ENCODE measurements at places on chromosomes 1 and 21.
A peak's percentile ranks its signal among the peaks of the same experiment; 100 is the strongest.

DNA sequence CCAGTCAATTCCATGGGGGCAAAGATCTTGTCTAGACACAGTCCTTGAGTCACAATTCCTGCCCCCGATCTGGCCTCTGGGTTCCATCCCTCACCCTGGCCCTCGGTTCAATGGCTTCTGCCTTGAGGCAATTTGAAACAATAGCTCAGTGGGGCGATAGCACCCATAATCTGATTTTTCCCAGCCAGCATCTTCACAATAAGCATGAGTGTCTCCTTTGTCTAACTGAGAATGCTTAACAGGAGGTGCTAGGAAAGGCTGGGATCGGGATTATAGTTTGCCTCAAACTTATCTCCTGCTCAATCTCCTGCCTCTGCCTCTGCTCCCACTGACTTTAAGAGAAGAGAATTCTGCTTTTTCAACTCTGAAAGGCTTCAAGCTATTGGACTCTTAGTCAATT, 293.9 kb upstream of the PROX1 start:
- no peaks in the 10 kb centered on the region for H3K36me3 ChIP-seq
- no peaks in the 10 kb centered on the region for H3K4me1 ChIP-seq
- no peak overlapping the region for H3K27ac ChIP-seq
- H3K27me3 ChIP-seq: no peaks in the 10 kb centered on the region

DNA sequence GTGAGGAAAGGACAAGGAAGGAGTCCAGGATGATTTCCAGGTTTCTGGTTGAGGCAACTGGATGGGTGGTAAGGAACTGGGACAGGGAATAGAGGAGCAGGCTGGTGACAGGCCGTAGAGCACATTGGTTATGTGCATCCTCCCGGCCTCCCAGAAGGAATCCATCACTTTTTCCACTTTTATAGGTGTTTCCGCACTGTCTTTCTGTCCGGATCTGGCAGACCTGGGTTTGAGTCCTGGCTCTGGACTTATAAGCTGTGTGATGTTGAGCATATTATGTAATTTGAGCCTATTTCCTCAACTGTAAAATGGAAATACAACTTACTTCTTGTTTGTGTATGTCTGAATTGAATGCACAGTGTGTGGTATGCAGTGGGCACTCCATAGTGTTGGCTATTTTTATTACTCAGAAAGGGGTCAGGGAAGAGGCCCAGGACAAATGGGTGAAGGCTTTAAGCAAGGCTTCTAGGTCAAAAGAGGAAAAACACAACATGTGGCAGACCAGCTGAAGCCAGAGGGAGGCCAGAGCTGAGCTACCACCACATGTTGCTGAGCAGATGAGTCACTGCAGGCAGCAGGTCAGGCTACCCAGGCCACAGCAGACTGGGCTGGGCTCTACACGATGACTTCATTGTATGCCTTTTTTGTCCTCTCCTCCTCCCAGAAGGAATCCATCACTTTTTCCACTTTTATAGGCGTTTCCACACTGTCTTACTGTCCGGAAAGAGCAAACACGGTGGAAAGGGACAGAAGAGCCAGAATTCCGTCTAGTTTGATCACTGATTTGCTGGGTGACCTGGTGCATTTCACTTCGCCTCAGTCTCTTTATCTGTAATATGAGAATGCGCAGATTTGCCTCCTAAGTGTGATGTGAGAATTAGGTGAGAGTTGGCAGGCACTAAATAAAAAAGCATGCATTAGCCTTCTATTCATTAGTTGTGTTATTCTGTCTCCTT, 791 bp upstream of the MAST2 start:
- peak; percentile 98 for DNase-seq
- H3K27ac ChIP-seq: peak overlapping the region; percentile 96
- H3K36me3 ChIP-seq: peaks cover 16% of the 10 kb centered on the region
- H3K4me1 ChIP-seq: peaks cover 41% of the 10 kb centered on the region

- peaks cover 14% of the 10 kb centered on the region for H3K36me3 ChIP-seq
- no peak overlapping the region for H3K4me3 ChIP-seq
- no peaks in the 10 kb centered on the region for H3K27me3 ChIP-seq
- peaks cover 10% of the 10 kb centered on the region for H3K4me1 ChIP-seq
Observed at GRCh38 chr1:43541141-43541540, 10.5 kb downstream of the PTPRF start.

DNA sequence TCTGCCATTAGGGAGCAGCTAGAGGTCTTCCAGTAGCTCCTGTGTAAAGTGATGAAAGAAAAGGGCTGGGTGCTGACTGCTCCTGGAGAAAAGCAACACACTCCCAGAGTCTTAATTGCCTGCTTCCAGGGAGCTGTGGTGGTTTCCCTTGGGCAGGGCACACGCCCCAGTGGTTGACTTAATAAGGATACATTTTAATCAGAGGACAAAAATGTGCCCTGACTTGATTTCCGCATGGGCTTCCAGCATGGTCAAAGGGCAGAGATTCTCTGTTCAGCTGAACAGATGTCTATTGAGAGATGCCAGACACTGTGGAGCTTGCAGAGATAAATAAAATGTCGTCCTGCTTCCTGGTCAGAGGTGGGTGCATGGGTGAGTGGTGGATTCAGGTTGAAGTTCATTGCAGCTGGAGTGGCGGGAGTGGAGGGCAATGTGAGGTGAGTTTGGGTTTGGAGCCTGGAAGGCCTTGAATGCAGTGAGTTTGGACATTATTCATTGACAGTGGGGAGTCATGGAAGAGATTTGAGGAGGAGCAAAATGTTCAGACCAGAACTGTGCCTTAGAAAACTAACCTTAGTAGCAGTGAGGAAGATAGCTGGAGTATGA, 16.0 kb downstream of the QSOX1 start:
- no peak overlapping the region for H3K27ac ChIP-seq
- DNase-seq: no peak
- H3K4me1 ChIP-seq: peaks cover 22% of the 10 kb centered on the region
- peaks cover 4% of the 10 kb centered on the region for H3K27me3 ChIP-seq

DNA sequence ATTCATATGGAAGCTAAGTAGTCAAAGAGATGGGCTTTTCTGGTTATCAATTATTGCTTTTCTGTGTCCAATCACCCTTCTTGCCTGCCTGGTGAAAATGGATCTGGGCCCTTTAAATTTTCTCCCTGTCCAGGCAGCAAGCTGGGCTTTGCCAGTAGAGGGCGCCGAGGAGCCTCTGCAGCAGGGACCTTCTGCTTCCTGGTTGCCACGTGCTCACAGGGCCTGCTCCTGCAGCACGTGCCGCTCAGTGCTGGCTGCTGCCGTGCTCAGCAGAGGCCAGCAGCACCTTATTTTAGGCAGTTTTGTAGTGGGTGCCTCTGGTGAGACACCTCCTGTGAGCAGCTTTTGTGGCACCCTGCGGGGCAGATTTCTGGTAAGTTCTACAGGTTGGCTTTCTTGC, 4.0 kb downstream of the ACTL8 start:
- H3K36me3 ChIP-seq: peaks cover 32% of the 10 kb centered on the region
- no peak for DNase-seq
- H3K4me3 ChIP-seq: no peak overlapping the region
- peaks cover 6% of the 10 kb centered on the region for H3K27me3 ChIP-seq
- no peaks in the 10 kb centered on the region for H3K4me1 ChIP-seq
- H3K27ac ChIP-seq: no peak overlapping the region

GRCh38 chr1:97461782-97462181, 459.1 kb downstream of the DPYD start:
- H3K27me3 ChIP-seq: no peaks in the 10 kb centered on the region
- no peak overlapping the region for H3K27ac ChIP-seq
- no peak overlapping the region for H3K4me3 ChIP-seq
- DNase-seq: no peak
- H3K36me3 ChIP-seq: peaks cover 30% of the 10 kb centered on the region

Data from HFFc6 (cell line).